ENCODE measurements at places on chromosomes 4 and X. TPM values are rescaled to one million over a fixed set of nuclear protein-coding genes. Genes with fewer than 3 reads are reported as not detected.

CXCL6 gene
- total RNA-seq: 0.15 TPM

RHOH gene
- 3.2 TPM for total RNA-seq

UCP1 gene
- not detected for total RNA-seq

PWWP3B gene
- 205 TPM for total RNA-seq

CT47A1 gene
- total RNA-seq: not detected

NUDT6 gene
- total RNA-seq: 5.3 TPM

BMX gene
- 1.0 TPM for total RNA-seq

TMEM47 gene
- 28.3 TPM for total RNA-seq

PABPC4L gene
- total RNA-seq: 1.9 TPM

CXCL13 gene
- total RNA-seq: not detected

GAB3 gene
- 1.6 TPM for total RNA-seq

SNX12 gene
- total RNA-seq: 28.5 TPM

GPR119 gene
- total RNA-seq: not detected

SLC10A7 gene
- total RNA-seq: 12.4 TPM

GPM6B gene
- 5.1 TPM for total RNA-seq

TEX11 gene
- total RNA-seq: not detected

PCDH19 gene
- 3.2 TPM for total RNA-seq

TMSB15C gene
- 8.2 TPM for total RNA-seq

CXXC4 gene
- total RNA-seq: 2.3 TPM

CYTL1 gene
- 2.1 TPM for total RNA-seq

AFF2 gene
- 1.3 TPM for total RNA-seq

RHOXF2B gene
- total RNA-seq: not detected

UGT8 gene
- 0.35 TPM for total RNA-seq

ARHGAP6 gene
- total RNA-seq: 29.0 TPM

PABPC1L2B gene
- total RNA-seq: not detected

FMR1NB gene
- total RNA-seq: not detected

DTHD1 gene
- not detected for total RNA-seq

BMP3 gene
- 0.56 TPM for total RNA-seq

STOX2 gene
- 6.4 TPM for total RNA-seq

MTM1 gene
- total RNA-seq: 28.3 TPM

HSFX4 gene
- total RNA-seq: not detected

UGT2B17 gene
- 0.20 TPM for total RNA-seq

OSTC gene
- total RNA-seq: 52.0 TPM

FAM149A gene
- 12.7 TPM for total RNA-seq

STATH gene
- not detected for total RNA-seq

NPY1R gene
- 1.2 TPM for total RNA-seq

PAK3 gene
- 8.5 TPM for total RNA-seq

RADX gene
- 20.9 TPM for total RNA-seq

All from ovary (tissue), 10 donors.